ENCODE measurements at places on chromosomes 2 and 18.

DNA sequence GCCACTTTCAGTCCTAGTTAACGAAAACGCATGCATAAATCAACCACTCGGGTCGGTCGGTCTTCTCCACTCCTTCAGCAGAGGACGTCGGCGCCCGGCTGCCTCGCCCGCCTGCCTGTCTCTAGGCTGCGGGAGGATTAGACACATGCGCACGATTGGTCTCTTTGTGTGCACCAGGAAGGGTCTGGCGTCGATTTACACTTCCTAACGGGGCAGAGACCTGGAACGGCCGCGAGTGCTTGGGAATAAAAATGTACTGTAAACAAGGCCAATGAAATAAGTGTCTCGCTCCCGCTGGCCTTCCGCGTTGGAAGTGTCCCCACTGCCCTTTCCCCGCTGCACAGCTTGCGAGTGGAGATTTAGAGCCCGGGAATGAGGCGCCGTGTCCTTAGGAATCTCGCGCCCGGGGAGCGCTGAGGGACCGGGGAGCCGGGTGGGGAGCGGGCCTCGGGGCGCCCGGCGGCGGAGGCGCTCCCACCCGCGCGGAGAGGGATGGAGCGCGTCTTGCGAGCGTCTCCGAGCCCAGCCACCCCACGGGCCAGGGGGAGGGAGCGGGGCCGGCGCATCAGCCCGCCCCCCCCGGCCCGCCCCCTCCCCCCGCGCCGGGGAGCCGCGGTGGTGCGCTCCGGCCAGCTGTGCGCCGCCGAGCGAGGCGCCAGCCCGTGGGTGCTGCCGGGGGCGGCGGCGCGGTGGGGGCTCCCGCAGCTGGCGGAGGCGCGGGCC, at the start of gene DOK6:
Gene DOK6, plus strand, starts transcription at position 636 of the 723 bp plus-strand sequence.
- DNase-seq, result no peak

DNA sequence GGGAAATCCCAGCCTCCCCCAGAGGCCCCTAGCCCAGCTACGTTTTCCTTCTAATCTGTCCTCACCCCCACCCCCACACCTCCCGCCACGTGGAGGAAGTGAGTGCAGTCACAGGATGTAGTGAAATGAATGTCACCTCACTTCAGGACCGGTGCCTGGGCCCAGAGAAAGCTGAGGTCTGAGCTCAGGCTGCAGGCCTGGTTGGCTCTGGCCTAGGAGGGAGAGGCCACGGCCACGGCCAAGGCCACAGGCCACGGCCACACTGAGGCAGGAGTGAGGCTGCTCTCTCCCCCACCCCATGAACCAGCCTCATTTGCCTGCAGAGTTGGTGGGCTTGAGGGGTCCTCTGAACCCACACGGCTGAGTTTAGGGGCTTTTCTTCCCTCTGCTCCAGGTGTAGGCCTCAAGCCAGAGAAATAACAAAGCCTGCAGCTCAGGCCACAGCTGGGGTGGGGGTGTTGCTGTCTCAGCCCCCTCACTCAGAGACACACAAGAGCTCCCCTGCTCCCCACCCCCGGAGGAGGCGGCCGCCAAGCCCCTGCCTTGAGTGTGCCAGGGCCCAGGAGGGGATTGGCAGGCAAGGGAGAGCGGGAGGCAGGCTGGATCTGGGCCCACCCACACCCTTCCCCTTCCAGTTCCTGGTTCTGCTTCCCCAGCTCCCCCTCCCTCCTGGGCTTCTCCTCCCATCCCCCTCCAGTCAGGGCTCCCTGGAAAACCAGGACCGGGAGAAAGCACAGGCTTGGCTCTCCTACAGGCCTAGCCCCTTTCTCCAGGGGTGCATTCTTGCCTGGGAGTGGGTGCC, 27.0 kb downstream of the DNMT3A start:
- DNase-seq, result peak; percentile 91

GRCh38 chr18:24002479-24002878, 12.1 kb upstream of the TTC39C start:
- no peak for DNase-seq

DNA sequence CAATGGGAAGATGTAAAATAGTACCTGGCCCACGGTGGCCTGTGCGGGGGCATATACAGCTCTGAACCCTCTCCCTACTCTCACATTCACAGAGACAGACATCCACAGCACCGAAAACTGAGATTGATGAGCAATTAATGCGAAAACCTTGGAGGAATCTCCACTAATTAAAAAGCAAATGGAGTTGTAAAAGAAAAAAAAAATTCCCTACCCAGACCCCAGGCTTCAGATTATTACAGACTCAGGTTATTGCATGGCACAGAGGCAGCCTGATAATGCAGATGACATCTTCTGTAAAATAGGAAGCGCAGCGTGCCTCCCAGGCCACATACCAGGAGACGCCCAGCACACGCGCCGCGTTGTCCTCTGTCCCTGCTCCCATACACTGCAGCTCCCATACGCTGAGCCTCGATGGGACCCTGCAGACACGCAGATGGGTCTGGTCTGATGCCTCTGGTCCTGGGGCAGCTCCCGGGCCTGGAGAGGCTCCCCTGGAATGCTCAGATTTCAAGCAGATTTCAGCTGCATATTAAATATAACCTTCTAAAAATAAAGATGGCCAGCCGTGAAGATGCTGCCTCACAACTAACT, 496.1 kb upstream of the MYT1L start:
- DNase-seq, result no peak
